ENCODE measurements at places on chromosomes 2 and 18.

DNA sequence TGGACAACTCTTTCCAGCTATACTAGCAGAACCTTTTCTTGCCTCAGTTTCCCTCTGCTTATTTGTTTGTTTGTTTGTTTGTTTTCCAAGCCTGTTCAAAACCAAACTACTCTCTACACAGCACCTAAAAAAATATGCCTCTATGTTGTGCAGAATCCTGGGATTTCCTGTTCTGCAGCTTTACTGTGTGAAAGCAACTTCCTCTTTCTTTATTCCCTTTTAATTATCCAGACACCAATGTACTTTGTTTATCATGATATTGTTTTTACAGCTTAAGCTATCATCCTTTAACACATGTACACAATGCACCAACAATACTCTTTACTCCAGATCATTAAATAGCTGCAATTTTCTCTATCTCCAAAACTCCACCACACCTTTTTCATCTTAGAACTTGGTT is 259.5 kb downstream of the EPHA4 start:
- DNase-seq: no peak

DNA sequence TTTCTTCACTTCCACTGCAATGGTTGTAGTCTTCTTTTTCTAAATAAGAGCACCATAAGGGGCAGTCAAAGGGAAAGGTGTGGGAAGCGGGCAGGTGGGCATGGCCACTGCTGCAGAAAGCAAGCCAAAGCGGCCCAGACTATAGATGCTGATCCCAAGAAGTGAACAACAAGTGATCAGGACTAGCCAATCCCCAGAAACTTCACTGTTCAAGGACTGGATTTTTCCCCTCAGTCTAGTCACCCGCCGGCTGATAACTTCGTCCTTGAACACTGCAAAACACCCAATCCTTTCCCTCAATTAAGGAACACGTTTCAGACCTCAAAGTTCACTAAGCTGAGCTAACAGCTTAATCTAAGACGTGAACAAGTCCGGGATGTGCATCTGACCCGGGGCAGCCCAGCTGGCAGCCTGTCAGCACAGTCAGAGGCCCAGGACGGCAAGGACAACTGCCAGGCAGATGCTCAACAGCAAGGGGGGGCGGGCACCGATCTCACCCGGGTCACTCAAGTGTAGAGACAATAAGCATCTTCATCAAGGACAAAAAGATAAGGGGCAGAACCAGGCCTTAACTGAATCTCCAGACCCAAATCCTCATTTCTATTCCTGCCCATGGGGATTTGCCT is 59.8 kb downstream of the HDLBP start:
- no peak for DNase-seq

DNA sequence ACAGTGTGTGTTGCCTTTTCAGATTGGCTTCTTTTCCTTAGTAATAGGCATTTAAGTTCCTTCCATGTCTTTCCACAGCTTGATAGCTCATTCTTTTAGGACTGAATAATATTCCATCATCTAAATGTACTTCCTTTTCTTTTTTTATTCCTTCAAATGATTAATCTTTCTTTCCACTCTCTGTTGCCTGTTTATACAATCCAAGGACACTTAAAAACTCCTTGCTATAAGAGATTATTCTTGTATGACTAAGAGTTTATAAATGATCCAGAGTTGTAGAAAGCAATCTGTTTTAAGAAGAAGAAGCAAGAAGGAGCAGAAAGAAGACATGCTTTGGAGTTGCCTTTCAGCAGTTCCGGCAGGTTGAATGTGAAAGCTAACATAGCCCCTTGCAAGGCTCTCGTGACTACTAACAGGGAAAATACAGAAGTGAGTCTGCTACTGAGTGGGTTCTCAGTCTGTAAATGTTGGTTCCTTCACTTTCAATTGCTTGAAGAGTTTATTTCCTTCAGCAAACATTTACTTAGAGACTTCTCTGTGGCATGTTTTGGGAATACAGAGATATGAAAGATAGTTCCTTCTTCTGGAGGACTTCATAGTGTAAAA is 123.0 kb downstream of the PMAIP1 start:
- no peak for DNase-seq

- no peak for DNase-seq
Observed at GRCh38 chr2:233837694-233838229, 16.6 kb downstream of the HJURP start.

- no peak for DNase-seq
Observed at GRCh38 chr18:28905509-28905908, 728.6 kb upstream of the CDH2 start.

DNA sequence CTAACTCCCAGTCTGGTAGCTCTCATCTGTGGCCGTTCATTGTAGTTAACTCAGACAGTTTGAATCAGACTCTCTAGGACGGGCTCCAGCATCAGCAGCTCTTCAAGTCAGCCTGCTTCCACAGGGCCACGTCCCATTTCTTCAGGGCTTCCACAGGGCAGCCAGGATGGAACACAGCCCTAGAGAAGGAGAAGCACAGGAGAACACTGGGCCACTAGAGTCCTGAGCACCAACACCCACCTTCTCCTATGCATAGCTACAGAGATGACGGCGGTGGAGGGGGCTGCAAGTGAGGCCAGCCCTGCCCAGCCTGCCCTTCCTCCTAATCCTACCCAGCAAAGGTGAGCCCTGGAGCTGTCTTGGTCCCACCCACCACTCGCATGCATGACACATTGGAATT is 10.2 kb upstream of the TEX261 start:
- DNase-seq: no peak

- DNase-seq: no peak
Observed at GRCh38 chr2:83172841-83173240, 1286.2 kb downstream of the SUCLG1 start.

GRCh38 chr2:223921204-223921603 is 23.9 kb downstream of the WDFY1 start:
- DNase-seq: no peak

- no peak for DNase-seq
Observed at GRCh38 chr2:168796583-168797285, 5.7 kb upstream of the NOSTRIN start.

DNA sequence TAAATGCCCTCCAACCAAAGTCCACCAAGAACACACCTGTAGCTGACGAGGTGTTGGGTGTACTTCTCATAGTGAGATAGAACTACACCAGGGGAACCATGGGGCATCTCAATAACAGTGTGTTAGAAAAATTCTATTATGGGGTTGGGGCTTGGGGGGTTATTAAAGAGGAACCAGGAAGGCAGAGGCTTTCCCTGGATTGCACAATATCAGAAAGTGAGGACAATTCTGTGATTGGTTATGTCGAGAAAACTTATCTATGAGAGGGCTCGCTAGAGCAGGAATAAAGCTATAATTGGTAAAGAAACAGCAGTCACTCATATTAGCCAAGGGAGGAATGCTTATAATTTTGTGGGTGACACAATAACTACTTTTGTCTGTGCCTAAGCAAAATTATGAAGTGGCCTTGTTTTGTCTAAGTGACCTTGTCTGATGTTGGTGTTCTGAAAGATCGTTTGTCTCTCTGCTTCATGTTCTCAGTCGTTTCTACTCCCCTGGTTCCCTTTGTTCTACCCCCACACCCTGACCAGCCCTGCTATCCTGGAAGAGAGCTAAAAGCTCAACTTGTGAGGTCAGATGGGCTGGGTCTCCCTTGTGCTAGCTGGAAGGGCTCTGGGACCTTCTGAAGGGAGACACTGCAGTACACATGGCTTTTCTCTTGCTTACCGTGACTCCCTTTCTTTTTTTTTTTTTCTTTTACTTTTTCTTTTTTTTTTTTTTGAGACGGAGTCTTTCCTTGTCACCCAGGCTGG is 21.6 kb upstream of the INO80C start:
- no peak for DNase-seq

GRCh38 chr2:83595121-83595690 is 863.9 kb downstream of the SUCLG1 start:
- DNase-seq: no peak
